Lung microvascular endothelial cell (primary cell): ENCODE measurements at places on chromosomes 1 and 21.

DNA sequence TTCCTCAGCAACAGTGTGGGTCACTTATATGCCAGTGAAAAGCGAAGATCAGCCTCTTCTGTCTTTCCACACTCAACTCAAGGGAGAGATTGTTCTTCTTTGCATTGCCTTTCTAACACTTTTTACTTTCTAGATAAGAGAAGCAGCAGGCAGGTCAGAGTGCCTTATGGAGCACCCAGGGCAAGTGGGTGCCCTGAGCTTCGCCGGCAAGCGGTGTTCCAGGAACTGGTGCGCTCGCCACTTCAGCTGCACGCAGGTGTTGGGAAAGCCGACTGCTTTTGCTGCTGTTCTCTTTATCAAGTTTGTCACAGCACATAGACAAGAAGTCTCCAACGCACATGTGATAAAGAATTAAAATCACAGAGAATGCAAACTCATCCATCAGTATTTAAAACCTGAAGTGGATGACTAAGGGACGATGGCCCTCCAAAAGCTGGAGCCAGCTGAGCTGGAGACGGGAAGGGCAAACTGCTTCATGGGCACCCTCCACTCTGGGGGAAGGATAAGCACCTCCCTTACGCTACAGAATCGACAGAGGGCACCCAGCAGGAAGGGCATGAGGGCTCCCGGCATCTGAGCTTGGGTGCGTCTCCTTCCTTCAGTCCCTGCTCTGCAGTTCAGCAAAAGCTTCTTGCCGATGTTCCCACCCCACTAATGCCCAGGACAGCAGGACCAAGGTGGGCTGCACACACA lies 20.7 kb downstream of the UBE2G2 start:
- DNase-seq, result no peak

GRCh38 chr1:54456361-54456760 lies 50.2 kb upstream of the SSBP3 start:
- no peak for DNase-seq

GRCh38 chr21:29005696-29006095 lies 13.0 kb upstream of the LTN1 start:
- DNase-seq, result no peak

GRCh38 chr21:44486302-44486701 lies 31.0 kb downstream of the LRRC3 start:
- DNase-seq, result no peak

- no peak for DNase-seq
These were observed 17.7 kb downstream of the NMNAT1 start for GRCh38 chr1:9960706-9961562.

DNA sequence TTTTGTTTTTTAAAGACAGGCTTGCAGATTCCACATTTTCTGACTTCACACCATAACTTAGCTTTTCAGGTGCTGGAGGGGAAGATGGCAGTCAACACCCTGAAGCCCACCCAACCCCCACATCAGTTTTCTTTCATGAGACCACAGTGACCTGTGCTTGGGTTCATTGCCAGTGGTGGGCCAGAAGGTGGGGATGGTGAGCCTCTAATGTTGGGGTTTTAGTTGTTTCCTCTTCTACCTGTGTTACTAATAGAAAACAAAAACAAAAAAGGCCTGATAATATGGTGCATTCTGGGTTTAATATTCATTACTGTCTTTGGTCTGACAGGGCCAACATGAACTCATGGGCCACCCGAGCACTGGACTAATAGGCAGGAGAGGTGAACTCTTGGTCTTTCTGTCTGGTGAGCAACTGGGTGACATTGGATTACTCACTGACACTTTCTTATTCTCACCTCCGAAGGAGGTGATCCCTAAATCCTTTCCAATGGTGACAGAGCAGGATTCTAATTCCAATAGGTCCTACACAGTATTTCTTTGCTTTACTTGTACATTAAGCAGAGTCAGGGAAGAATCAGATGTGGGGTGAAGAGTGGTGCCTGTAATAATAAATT lies 132.8 kb downstream of the CLIC6 start:
- peak; percentile 48 for DNase-seq

DNA sequence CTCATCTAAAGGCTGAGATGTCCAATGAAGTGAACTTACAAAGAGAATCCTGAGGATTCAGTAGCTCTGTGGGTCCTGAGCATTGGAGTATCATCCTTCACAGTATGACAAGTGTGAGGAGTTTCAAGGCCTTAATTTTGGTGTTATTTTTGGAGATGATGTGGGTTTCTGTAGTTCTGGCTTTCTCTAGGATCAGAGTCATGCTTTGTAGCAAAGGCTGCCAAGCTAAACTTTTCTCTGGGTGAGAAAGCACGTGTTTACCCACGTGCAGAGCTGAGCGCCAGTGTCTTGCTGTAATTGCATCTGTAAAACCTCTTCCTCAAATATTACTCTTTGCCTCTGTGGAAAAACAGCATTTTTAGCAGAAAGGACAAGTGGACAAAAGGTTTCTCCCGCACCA lies 387.8 kb upstream of the LYPLAL1 start:
- peak; percentile 85 for DNase-seq

- no peak for DNase-seq
These were observed 2.9 kb downstream of the AGPAT3 start for GRCh38 chr21:43867948-43868347.
